Fibroblast of skin of right quadriceps (primary cell): ENCODE measurements at places on chromosomes 7 and 10.

GRCh38 chr7:3260401-3260715 lies 40.7 kb upstream of the SDK1 start:
- DNase-seq: peak; percentile 49

- DNase-seq: peak; percentile 10
Measured at GRCh38 chr7:14197280-14197679, 207.8 kb upstream of the ETV1 start.

DNA sequence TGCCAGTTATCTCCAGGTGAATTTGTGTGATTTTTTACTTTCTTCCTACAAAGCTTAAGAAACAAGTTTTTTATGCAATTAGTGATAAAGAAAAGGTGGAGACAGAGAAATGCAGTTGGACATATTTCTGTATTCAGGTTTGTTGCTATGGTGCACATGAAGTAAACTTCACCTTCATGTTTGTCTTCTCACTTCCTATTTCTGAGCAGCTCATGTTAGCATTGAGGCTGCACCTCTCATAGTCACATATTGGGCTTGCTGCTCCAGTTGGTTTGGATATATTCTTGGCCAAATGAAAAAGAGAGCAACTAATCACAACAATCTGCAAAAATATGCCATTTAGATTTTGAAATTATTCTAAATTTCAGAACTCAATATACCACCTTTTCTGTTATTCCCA lies 475.6 kb upstream of the ZWINT start:
- no peak for DNase-seq

- no peak for DNase-seq
Measured at GRCh38 chr10:127564644-127565043, 15.5 kb downstream of the NPS start.

DNA sequence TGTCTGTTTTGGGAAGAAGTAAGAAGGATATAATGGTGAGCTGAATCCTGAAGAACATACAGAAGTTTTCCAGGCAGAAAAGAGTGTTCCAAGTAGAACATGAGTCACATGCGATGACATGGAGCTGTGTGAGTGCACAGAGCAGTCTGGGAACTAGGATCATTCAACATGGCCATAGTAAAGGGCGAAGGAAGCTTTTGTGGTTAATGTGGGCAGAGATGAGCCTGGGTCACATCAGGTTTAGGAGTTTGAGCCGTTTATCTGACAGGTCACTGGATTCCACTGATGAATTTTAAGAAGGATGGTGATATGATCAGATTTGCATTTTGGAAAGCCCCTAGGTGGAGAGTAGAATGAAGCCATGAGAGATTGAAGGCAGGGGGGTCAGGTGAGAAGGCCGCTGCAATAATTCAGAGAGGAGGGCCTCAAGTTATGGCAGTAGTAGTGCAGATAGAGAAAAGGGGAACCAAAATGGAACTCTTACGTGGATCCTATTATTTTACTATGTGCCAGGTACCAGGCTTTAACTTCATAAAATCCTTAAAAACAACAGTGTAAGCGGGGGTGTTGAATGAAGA lies 171.3 kb downstream of the RNLS start:
- DNase-seq: no peak

GRCh38 chr7:148770004-148770403 lies 71.3 kb downstream of the CUL1 start:
- DNase-seq: no peak
